ENCODE measurements at places on chromosomes 4 and X.

DNA sequence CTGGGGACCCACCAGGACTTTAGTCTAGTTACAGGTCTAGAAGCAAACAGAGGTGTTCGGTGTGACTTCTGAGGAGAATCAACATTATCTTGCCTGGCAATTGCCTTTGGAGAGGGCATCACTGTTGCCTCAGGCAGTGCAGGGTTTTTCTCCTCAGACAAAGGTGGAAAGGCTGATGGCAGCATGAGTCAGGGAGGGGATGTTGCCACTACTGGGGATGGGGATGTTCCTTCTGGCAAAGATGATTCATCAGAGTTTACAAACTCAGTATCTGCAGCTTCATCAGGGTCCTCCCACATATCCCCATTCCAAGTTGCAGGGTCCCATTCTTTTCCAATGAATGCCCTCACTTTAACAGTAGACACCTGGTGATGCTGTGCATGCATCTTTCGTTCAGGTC is 91.3 kb upstream of the GALNTL6 start:
- no peak for DNase-seq

DNA sequence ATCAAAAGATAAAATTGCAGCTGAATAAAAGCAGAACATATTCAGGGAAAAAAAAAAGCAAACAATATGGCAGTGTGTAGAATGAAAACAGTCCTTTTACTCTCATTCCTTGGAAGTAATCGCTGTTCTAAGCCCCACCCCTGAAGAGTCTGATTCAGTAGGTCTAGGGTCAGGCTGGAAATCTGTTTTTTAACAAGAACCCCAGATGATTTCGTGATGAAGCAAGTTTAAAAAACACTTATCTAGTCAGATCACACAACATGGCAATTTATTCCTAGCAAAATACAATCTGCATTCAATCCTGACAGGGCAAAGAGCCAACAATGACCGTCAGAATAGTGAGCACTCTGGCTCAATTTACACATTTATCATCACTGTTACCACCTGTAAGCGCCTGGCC is 16.1 kb downstream of the FAM120C start:
- no peak for DNase-seq

- DNase-seq: no peak
Observed at GRCh38 chr4:140884431-140885058, 128.4 kb upstream of the TBC1D9 start.

DNA sequence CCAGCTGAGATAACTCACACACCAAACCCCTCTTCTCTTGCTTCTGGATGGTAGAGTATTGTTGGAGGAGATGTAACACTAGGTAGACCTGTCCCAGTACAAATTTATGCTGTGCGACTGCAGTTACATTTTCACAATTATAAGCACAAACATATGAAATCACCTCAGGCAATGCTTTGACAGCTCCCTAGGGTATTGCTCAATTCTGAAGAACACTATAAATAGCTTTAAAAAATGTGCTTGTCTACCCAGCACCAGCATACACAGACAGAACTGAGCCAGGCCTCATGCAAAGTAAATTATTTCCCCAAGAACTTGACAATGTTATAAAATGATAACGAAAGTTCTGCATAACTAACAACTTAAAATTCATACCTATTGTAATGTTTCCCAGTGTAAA is 1999.1 kb upstream of the ADGRL3 start:
- no peak for DNase-seq
